ENCODE measurements at places on chromosomes 4 and X. TPM values are rescaled to one million over a fixed set of nuclear protein-coding genes. Genes with fewer than 3 reads are reported as not detected.
A peak's percentile ranks its signal among the peaks of the same experiment; 100 is the strongest.

DNA sequence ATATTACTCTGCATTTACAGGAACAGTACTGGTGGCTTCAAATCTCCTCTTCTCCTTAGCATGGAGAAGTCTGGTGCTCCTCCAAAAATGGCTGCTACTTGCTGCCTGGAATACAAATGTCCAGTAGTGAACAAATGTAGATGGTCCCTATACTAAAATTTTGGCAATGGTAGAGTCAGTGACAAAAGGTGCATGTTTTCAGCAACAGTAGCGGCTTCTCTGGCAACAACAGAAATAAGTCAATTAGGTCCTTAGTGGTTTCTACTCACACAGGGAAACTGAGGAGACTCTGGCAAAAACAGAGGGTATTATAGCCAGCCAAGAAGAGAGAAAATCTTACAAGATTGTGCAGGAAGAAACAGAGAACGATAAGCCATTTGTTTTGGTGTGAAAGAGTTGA is 1368.4 kb upstream of the ADGRL3 start:
- DNase-seq = no peak

- no peak for DNase-seq
These were observed 1.5 kb upstream of the PUDP start for GRCh38 chrX:7149411-7149810.

- no peak for DNase-seq
These were observed 170.4 kb upstream of the TET2 start for GRCh38 chr4:104976262-104976661.

DNA sequence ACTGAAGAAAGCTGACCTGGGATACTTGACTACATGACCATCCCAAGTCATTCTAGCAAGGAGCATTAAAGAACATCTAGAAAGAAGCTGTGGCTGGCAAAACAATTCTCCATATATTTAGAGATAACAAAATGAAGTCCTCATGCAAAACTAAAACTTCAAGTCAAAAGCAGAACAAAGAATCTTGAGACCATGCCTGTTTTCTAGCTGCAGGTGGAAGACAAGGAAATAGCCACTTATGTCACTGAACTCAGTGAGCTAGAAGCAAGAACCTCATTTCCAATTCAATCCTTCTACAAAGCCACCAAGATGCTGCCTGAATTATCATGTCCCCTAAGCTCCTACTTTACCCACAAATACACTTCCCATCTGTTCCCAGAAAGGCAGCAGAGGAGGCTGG is 13.8 kb downstream of the USP46 start:
- DNase-seq = no peak

GRCh38 chrX:125620715-125621587 is 301.3 kb downstream of the TEX13C start:
- DNase-seq = no peak

Gene CCDC160
- 4.4 TPM for total RNA-seq

- peak; percentile 9 for DNase-seq
These were observed 118.3 kb upstream of the ATOH1 start for GRCh38 chr4:93710101-93710846.

Gene PAGE4
- not detected for total RNA-seq

- peak; percentile 94 for DNase-seq
These were observed at the start of gene LRAT for GRCh38 chr4:154743683-154744340. LRAT (plus strand) TSS chr4:154744000; CDS start chr4:154744327, 327 bp downstream.

GRCh38 chr4:3013839-3014350 is 50.5 kb downstream of the GRK4 start:
- DNase-seq = no peak

GRCh38 chr4:70902577-70903290 is 565 bp downstream of the MOB1B start:
- peak; percentile 80 for DNase-seq

Gene DNAAF6
- total RNA-seq = not detected

- no peak for DNase-seq
These were observed 78.2 kb upstream of the C4orf54 start for GRCh38 chr4:99735822-99736221.

GRCh38 chr4:114085611-114086345 is 106.3 kb upstream of the ARSJ start:
- no peak for DNase-seq

- DNase-seq = no peak
These were observed 245.3 kb upstream of the JADE1 start for GRCh38 chr4:128564081-128564630.

- no peak for DNase-seq
These were observed 302 bp downstream of the NHS start for GRCh38 chrX:17375367-17375636.

- no peak for DNase-seq
These were observed 4.4 kb upstream of the ZFP92 start for GRCh38 chrX:153406903-153407302.

- DNase-seq = no peak
These were observed 169.8 kb downstream of the BTC start for GRCh38 chr4:74624351-74625151.

- no peak for DNase-seq
These were observed 61.9 kb downstream of the PRSS12 start for GRCh38 chr4:118290951-118291350.

DNA sequence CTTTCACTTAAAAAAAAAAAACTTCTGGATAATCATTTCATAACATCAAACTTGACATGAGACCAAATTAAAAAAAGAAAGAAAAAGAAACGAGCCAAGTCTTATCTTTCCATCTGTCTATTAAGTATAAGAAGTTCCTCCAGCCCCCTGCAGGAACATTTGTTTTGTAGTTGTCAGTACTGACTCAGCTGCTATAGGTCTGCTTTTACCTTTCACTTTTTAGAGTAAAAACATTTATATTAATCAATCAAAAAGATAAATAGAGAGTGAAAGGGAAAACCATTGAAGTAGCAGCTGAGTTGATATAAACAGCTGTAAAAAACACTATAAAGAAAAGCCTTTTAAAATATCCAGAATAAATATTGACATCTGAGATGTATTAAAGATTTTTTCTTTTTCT is 46.1 kb downstream of the CCDC158 start:
- no peak for DNase-seq

Gene SLITRK4
- 9.9 TPM for total RNA-seq

- DNase-seq = no peak
These were observed 448.6 kb downstream of the PCDH18 start for GRCh38 chr4:137083571-137084135.

GRCh38 chr4:156953951-156954350 is 17.6 kb downstream of the PDGFC start:
- no peak for DNase-seq

GRCh38 chr4:47664051-47664826 is 173.6 kb downstream of the CORIN start:
- no peak for DNase-seq

GRCh38 chrX:21907260-21907659 is 33.2 kb upstream of the SMS start:
- DNase-seq = no peak

- peak; percentile 6 for DNase-seq
These were observed 2008.5 kb upstream of the TENM3 start for GRCh38 chr4:180234730-180235129.

GRCh38 chr4:108849611-108850168 is 86.8 kb upstream of the ETNPPL start:
- no peak for DNase-seq

Gene CTAG2
- not detected for total RNA-seq

- DNase-seq = peak; percentile 58
These were observed 571.9 kb upstream of the LCORL start for GRCh38 chr4:18593297-18594002.

- no peak for DNase-seq
These were observed 69.3 kb downstream of the SH3RF1 start for GRCh38 chr4:169201222-169202144.

GRCh38 chr4:41943506-41943905 is 8.3 kb downstream of the TMEM33 start:
- DNase-seq = no peak

Measured in H7 (cell line).